ENCODE measurements at places on chromosomes 16 and 17. TPM values are rescaled to one million over a fixed set of nuclear protein-coding genes. Genes with fewer than 3 reads are reported as not detected.

Gene TMC6
- 51.4 TPM for total RNA-seq

Gene UTS2R
- not detected for total RNA-seq

Gene HS3ST4
- total RNA-seq = 0.44 TPM

Gene DNAH17
- 2.9 TPM for total RNA-seq

Gene SLC16A13
- 11.1 TPM for total RNA-seq

Gene DOC2A
- 5.6 TPM for total RNA-seq

Gene SCNN1B
- 67.1 TPM for total RNA-seq

Gene SALL1
- total RNA-seq = 0.10 TPM

Gene PAM16
- total RNA-seq = 71.8 TPM

Gene ABI3
- total RNA-seq = 8.5 TPM

Gene CCL7
- not detected for total RNA-seq

Gene SCARF1
- 34.0 TPM for total RNA-seq

Gene CPSF4L
- not detected for total RNA-seq

Gene CLDN9
- 3.1 TPM for total RNA-seq

Gene C17orf100
- 0.78 TPM for total RNA-seq

Gene TLCD1
- total RNA-seq = 7.3 TPM

Gene CACNB1
- 36.7 TPM for total RNA-seq

Gene LPCAT2
- total RNA-seq = 14.4 TPM

Gene TUBD1
- 7.7 TPM for total RNA-seq

Gene SPATA32
- total RNA-seq = not detected

Gene SOST
- total RNA-seq = not detected

Gene OTOA
- 0.63 TPM for total RNA-seq

Gene RNF222
- total RNA-seq = not detected

Gene SSH2
- total RNA-seq = 81.7 TPM

Gene KRT25
- total RNA-seq = not detected

Gene HES7
- not detected for total RNA-seq

Gene SRCIN1
- total RNA-seq = 1.6 TPM

Gene AANAT
- not detected for total RNA-seq

Gene NETO2
- 1.0 TPM for total RNA-seq

Gene RRAD
- 49.7 TPM for total RNA-seq

Data from upper lobe of left lung (tissue), 6 donors.